ENCODE measurements at places on chromosomes 1 and 21. TPM values are rescaled to one million over a fixed set of nuclear protein-coding genes. Genes with fewer than 3 reads are reported as not detected.

TCHHL1 gene
- not detected for total RNA-seq

SHE gene
- 13.3 TPM for total RNA-seq

ERVH48-1 gene
- total RNA-seq, result not detected

CRNN gene
- total RNA-seq, result not detected

GSTM5 gene
- 11.6 TPM for total RNA-seq

CSF3R gene
- 13.7 TPM for total RNA-seq

FAM110D gene
- total RNA-seq, result 7.9 TPM

MDM4 gene
- total RNA-seq, result 145 TPM

S100A16 gene
- total RNA-seq, result 81.8 TPM
